ENCODE measurements at places on chromosomes 6 and 20.

- DNase-seq = no peak
These were observed 21.9 kb downstream of the COL11A2 start for GRCh38 chr6:33170176-33171015.

GRCh38 chr6:84707171-84707570 is 57.2 kb downstream of the TBX18 start:
- DNase-seq = no peak

- no peak for DNase-seq
These were observed 2.3 kb upstream of the SOX18 start for GRCh38 chr20:64051561-64052325.

- no peak for DNase-seq
These were observed 25.3 kb downstream of the BFSP1 start for GRCh38 chr20:17505636-17506517.

DNA sequence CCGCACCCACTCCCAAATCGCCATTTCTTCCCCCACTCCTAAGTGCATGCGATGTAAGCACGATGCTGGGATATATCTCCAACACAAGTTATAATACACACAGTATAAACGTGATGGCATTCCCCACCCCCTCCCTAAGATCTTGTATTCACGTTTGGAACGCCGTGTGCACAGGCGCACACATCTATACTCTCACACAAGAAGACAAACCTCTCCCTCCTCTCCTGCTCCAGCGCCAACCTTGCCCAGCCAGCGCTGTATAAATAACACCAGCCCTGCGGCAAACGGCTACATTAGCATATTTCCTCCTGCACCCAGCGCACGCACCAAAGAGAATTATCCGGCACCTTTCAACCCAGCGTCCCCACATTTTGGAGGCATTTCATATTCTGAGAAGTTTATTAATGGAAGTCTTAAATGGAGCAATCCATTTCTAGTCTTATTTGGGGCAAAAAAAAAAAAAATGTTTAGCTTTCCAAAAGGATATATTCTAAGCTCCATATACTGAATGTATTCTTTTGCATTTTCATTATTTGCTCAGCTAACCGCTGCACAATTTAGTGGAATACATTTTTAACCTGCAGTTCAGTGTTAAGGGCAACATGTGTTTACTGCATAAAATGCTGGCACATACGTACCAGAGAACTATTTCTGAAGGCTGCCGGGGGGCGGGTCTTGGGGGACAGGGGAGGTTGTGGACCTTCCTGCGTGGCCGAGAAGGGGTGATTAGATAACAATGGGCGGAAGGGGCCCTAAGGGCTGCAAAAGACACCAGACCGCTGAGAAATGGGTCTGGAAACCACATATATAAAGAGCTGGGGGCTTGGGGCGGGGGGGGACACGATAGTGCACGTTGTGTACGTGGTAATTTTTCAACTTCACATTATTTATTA is 1.1 kb upstream of the SLC22A23 start:
- no peak for DNase-seq

DNA sequence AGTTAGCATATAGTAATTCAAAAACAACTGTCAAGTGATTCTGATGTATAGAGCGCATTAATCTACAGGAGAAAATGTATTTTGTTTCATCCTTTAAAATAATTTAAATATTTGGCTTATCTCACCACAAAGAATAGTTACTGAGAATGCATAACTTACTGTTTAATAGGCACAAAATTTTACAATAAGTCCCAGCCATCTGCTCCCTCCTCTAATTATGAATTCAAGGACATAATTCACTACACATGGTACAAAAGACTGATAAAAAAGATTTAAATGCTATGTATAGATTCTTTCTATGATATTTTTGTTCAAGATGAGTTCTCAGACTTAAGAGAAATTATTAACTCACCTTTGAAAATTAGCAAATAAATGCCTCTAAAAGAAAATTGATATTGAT is 242.0 kb downstream of the FUT9 start:
- DNase-seq = no peak

- DNase-seq = no peak
These were observed 110.3 kb downstream of the SLC35F1 start for GRCh38 chr6:118017301-118017848.

GRCh38 chr6:26592649-26593048 is 4.1 kb upstream of the ABT1 start:
- no peak for DNase-seq

- no peak for DNase-seq
These were observed 1.6 kb downstream of the CDH22 start for GRCh38 chr20:46306743-46307138.

GRCh38 chr20:31374346-31374745 is 5.9 kb downstream of the DEFB118 start:
- DNase-seq = no peak

DNA sequence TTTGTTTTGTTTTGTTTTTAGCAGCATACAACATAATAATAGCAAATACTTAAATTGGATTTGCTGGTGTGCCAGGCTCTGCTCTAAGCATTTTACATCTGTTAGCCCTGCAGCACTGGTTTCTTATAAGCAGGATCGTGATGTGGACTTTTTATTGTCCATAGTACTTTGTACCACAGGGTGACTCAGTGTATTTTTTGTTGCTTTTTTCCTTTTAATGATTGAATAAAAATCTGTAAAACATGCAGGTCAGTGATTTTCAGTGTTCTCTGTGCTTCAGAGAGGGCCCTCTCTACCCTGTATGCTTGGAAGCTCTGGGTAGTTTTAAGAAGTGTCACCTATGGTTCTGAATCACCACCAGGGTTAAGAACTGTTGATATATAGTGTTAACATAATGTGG is 4.0 kb downstream of the NT5DC1 start:
- DNase-seq = no peak

GRCh38 chr6:57261926-57262325 is 39.8 kb upstream of the RAB23 start:
- no peak for DNase-seq

DNA sequence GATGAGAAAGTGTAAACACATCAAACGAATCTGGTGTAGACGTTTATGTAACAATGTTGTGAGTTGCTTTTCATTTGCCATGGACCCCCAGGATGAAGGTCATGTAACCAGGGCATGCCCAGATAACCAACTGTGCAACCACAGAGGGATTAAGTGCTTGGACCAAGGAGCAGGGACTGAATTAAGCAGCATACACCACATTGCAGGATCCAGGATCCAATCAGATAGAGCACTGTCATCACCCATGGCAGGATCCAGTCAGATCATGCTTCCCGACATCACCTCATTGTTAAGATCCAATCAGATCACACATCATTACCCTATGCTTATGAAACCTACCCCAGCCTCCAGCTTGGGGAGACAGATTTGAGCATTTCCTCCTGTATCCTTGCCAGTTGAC is 74.3 kb upstream of the RCAN2 start:
- no peak for DNase-seq

- DNase-seq = no peak
These were observed 7.2 kb upstream of the SDCBP2 start for GRCh38 chr20:1335961-1336698.

DNA sequence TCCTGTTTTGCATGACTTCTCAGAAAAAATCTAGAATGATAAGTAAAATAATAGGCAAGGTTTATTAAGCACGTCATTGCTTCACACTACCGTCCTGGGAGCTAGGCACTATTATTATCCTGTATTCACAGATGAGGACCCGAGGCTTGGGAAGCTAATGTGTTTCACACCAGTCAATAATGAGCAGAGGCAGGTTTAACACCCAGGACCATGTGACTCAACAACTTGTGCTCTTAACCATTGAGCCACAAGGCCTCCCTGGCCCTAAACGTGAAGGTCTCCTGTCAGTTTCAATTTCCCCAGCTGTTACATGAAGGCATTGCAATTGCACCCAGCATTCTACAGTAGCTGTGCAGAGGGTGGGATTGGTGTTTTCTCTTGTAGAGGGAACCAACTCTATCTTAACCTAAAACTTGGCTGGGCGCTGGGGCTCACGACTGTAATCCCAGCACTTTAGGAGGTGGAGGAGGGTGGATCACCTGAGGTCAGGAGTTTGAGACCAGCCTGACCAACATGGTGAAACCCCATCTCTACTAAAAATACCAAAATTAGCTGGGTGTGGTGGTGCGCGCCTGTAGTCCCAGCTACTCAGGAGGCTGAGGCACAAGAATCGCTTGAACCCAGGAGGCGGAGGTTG is 191.2 kb downstream of the BCAS1 start:
- no peak for DNase-seq

GRCh38 chr20:61661025-61661424 is 404.7 kb downstream of the TAF4 start:
- DNase-seq = no peak

GRCh38 chr6:6559994-6560570 is 28.4 kb upstream of the LY86 start:
- DNase-seq = no peak

DNA sequence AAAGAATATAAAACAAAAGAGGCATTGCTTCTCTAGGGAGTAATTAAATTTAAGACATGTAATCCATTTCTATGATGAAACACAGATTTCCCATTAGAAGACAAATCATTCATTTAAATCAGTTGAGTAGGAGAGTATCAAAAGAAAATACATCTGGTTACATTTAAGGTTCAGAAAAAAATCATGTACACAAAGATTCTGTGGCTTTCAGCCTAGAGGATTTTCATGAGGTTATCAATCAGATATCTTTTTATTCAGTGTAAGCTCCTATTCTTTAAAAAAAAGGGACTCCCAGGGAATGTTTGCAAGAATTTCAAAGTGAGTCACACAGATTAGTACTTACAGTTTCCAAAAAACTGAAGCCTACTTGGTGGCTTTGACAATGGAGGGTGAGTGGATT is 24.9 kb downstream of the COL21A1 start:
- DNase-seq = no peak

- DNase-seq = no peak
These were observed 11.8 kb downstream of the SLC17A3 start for GRCh38 chr6:25862199-25862598.

- no peak for DNase-seq
These were observed 3.9 kb upstream of the SLC9A8 start for GRCh38 chr20:49808753-49809152.

DNA sequence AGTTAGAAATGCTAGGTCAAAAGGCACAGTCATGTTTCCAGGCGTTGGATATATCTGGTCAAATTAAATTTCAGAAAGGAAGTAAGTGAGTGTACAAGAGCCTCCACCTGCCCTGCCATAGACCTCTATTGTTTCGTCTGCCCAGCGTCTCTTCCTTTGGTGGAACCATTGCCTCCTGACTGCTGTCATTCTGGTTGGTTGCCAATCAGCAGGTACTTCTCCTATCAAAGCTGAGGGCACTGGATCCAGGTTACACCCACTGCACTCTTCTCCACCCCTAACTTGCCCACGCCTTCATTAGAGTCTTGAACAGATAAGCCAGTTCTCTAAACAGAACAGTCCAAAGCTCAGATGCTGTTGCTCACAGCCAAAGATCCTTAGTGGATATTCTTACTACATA is 2.6 kb upstream of the WFDC5 start:
- DNase-seq = no peak

DNA sequence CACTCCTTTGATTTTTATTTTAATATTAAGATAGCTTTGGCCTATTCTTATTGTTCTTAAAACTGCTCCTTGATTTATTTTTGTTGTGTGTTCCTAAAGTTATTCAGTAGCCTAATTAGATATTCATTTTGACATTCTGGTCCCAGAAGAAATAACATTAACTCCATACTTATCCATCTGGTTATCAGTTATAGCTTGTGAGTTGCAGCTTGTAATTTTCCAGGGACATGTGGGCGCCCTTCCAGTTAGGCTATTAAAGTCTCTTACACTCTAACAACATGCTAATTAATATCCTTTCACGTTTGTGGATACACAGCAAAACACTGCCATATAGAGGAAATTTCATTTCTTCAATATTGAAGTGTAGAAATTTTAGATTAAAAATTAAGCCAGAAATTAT is 987.5 kb downstream of the HACE1 start:
- DNase-seq = no peak

DNA sequence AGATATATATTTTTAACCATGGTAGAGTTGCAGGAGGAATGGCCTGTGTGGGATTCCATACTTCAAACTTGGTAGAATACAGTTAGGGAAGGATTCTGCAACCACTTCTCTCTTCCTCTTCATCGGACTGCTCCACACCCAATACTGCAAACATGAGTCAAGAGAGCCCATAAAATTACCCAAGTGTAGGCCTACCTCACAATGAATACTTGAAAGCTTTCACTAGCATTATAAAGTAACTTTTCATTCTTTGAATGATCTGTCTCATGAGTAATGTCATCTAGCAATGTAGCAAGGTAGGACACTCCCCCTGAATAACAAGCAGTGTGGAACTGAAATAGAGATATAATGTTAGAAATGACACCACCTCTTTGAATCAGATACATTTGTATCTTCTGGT is 79.4 kb downstream of the FOXC1 start:
- no peak for DNase-seq

GRCh38 chr6:122681705-122682104 is 71.5 kb downstream of the PKIB start:
- DNase-seq = no peak

DNA sequence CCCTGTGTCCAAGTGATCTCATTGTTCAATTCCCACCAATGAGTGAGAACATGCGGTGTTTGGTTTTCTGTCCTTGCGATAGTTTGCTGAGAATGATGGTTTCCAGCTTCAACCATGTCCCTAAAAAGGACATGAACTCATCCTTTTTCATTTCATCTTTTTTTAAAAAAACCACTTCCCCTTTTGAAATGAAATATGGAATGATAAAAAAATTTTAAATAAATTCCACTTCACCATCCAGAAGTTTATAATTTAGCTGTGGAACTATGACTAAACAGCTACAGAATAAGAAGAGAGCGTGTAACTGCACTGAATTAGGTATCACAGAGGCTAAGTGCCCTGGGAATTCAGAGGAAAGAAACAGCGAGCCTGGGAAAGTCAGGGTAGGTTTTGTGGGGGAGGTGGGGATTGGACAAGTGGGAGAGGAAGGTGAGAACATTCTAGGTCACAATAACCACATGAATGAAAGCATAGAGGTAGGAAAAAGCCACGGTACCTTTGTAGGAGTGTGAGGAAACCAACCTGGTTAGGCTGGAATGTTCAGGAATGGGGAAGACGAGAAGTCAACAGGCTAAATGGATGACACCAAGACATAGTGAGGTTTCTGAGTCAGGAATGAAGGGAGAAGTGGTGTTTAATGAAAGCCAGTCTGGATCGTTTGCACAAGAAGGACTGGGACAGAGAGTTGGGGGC is 11.0 kb downstream of the TRIM10 start:
- DNase-seq = no peak

GRCh38 chr6:55980627-55981211 is 105.3 kb upstream of the BMP5 start:
- DNase-seq = no peak

- no peak for DNase-seq
These were observed 266.2 kb downstream of the TENT5A start for GRCh38 chr6:81486234-81486633.

DNA sequence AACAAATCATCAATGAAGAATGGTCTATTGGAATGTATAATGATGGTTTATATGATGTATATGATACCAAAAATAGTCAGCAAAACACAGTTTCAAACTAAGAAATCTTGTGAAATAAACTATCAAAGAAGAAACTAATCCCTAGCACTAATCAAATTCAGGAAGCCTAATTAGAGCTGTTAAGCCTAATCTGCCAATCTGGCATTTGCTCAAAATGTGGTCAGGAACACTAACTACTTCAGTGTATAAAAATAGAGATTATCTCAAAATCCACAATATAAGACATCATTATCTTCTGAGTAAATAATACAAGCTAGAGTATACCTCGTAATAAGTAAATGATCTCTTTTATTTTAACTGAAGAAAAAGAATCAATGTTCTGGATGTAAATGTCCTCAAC is 12.8 kb upstream of the AKAP7 start:
- DNase-seq = no peak

- no peak for DNase-seq
These were observed 378.4 kb downstream of the ARHGAP18 start for GRCh38 chr6:129331450-129332138.

Measured in T-helper 2 cell (primary cell).